ENCODE measurements at places on chromosomes 12 and 14. TPM values are rescaled to one million over a fixed set of nuclear protein-coding genes. Genes with fewer than 3 reads are reported as not detected.

The FAR2 gene
- total RNA-seq: 0.86 TPM

The FAM186B gene
- total RNA-seq: 0.50 TPM

DNA sequence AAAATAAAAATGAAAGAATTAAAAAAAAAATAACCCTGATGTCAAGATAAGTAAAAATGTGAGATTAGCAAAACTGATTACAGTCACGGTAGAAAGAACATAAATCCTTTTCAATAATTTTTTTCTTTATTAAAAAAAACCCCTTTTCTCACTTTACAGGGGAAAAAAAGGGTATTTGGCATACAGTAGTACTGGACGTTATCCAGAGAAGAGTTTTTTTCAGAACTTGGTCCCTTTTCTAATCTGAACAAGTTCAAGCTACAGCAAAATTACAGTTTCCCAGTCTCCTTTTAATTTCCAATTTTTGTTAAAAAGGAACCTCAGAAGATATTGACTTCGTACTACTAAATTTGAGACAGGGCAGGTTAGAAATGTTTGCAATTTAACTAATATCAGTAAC, 134.7 kb upstream of the DCN start:
- no peak for DNase-seq

DNA sequence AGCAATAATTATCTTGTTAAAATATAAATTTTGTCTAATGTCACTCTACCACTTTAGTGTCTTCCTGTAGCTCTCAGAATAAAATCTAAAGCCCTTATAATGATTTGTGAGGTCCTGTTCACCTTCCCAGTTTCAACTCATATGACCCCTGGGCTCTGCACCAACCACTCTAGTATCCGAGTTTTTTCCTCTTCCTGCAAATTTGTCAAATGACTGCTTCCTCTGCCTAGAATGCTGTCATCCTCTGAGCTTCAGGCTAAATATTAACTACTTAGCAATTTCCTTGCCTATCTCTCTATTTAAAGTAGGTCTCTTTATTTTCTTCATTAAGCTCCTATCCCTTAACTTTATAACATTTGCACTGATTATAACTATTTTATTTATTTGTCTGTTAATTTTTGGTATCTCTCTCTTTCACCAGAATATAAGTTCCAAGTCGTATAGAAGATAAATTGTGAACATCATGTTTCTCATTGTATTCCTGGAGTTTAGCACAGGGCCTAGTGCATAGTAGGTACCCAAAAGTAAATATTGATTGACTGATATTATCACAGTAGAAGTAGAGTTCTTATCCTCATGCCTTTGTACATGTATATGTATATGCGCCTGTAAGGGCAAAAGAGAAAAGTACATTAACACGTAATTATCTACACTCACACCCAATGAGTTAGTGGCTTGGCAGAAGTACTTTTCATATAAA, 196.0 kb downstream of the BCAT1 start:
- no peak for DNase-seq

GRCh38 chr12:109919456-109919855, 19.4 kb downstream of the TCHP start:
- no peak for DNase-seq

Data from CD8-positive, alpha-beta T cell (primary cell).